Endothelial cell (in vitro differentiated cells): ENCODE measurements at places on chromosomes 2 and 18. TPM values are rescaled to one million over a fixed set of nuclear protein-coding genes. Genes with fewer than 3 reads are reported as not detected.
A peak's percentile ranks its signal among the peaks of the same experiment; 100 is the strongest.

SERPINB3 gene
- total RNA-seq, result not detected

CREG2 gene
- 23.6 TPM for total RNA-seq

GRCh38 chr2:149221898-149222297 lies 108.5 kb upstream of the LYPD6 start:
- no peak overlapping the region for H3K27ac ChIP-seq
- H3K27me3 ChIP-seq, result peaks cover 2% of the 10 kb centered on the region
- H3K4me3 ChIP-seq, result no peak overlapping the region
- H3K36me3 ChIP-seq, result no peaks in the 10 kb centered on the region
- DNase-seq, result no peak
- H3K4me1 ChIP-seq, result no peaks in the 10 kb centered on the region

DNA sequence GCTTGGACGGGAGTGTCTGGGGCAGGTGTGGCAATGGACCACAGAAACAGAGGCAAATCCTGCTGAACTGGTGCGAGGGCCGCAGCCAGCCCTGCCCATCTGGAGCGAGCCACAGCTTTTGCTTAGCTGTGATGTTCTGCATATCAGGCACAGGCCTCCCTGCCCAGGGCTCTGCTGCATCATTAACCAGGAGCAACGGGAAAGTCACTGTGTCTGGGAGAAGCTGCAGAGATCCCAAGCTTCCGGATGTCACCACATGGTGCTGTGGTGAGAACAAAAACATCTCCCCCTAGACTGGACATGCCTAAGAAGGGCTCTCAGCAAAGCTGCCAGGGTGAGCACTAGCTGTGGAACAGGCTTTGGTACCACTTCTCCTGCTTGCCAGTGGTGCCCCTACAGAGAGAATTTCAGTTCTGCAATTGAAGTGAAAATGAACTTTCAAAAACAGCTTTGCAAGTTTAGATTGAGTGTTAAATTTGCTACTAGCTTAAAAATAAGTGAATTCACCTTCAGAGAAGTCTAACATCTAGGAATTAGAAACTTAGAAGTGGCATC lies 172.9 kb upstream of the MYT1L start:
- no peak overlapping the region for H3K27ac ChIP-seq
- no peak overlapping the region for H3K4me3 ChIP-seq
- H3K27me3 ChIP-seq, result peaks cover 5% of the 10 kb centered on the region
- H3K4me1 ChIP-seq, result no peaks in the 10 kb centered on the region
- no peak for DNase-seq

TTN gene
- 3.8 TPM for total RNA-seq

ARMC9 gene
- total RNA-seq, result 18.3 TPM

GRCh38 chr2:100513650-100514049 lies 43.4 kb downstream of the NMS start:
- H3K4me3 ChIP-seq, result no peak overlapping the region
- no peak overlapping the region for H3K27ac ChIP-seq
- no peaks in the 10 kb centered on the region for H3K36me3 ChIP-seq
- no peaks in the 10 kb centered on the region for H3K4me1 ChIP-seq

DNA sequence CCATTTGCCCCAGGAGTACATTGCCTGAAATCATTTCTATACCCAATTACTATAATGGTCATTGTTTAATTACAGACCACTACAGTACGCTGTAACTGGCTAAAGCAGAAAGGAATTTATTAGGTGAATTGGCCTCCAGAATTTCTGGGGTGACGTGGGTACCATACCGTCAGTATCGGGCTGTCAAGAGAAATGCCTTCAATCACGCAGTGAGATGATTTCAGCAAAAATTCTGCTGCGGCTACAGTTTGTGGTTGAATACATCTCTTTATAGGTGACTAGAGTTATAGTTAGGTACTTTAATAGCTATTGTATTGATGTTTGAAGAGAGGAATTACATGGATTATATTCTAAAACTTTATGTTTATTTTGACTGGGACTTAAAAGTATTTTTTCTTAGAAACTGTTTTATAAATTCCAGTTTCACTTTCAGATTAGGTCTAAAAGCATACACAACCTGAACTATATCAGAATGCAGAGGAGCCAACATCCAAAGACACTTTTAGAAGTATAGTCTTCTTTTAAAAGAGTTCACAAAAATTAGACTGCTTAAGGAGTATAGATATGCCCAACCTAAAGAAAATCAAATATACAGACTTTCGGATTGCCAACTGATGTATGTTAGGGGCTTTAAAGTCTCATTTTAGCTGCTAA lies 128.4 kb downstream of the TTC27 start:
- H3K27ac ChIP-seq, result no peak overlapping the region
- peaks cover 3% of the 10 kb centered on the region for H3K36me3 ChIP-seq
- peaks cover 25% of the 10 kb centered on the region for H3K4me1 ChIP-seq

DNA sequence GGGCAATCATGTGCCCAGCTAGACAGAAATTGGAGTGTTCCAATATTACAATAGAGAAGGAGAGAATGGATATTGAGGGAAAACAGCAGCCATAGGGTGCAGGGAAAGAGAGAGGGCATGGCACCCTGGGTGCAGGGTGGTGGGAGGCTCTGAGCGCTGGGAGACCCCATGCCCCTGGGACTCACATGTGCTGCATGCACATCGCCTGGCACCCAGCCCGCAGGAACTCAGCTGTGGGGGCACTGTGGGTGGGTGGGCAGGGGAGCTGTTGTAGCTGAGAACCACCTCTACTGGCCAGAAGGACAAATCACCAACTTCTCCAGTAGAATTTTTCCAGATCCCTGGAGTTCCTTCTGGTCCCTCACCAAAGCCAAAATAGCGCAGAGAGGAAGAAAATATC lies 7.2 kb upstream of the NEURL3 start:
- no peak overlapping the region for H3K27ac ChIP-seq
- H3K36me3 ChIP-seq, result peaks cover 3% of the 10 kb centered on the region
- H3K4me1 ChIP-seq, result peaks cover 4% of the 10 kb centered on the region
- peaks cover 17% of the 10 kb centered on the region for H3K27me3 ChIP-seq
- DNase-seq, result no peak

GRCh38 chr18:25279133-25279532 lies 72.8 kb downstream of the ZNF521 start:
- H3K4me1 ChIP-seq, result peaks cover 56% of the 10 kb centered on the region
- H3K4me3 ChIP-seq, result no peak overlapping the region
- peaks cover 3% of the 10 kb centered on the region for H3K27me3 ChIP-seq
- DNase-seq, result no peak
- no peak overlapping the region for H3K27ac ChIP-seq
- peaks cover 40% of the 10 kb centered on the region for H3K36me3 ChIP-seq

KRTCAP3 gene
- total RNA-seq, result 4.6 TPM

- H3K27ac ChIP-seq, result no peak overlapping the region
- no peaks in the 10 kb centered on the region for H3K4me1 ChIP-seq
- DNase-seq, result no peak
- no peaks in the 10 kb centered on the region for H3K36me3 ChIP-seq
Measured at GRCh38 chr2:31729442-31730092, 148.8 kb upstream of the SRD5A2 start.

GRCh38 chr2:47259829-47260228 lies 104.7 kb upstream of the STPG4 start:
- no peak overlapping the region for H3K4me3 ChIP-seq
- peaks cover 4% of the 10 kb centered on the region for H3K4me1 ChIP-seq

DNA sequence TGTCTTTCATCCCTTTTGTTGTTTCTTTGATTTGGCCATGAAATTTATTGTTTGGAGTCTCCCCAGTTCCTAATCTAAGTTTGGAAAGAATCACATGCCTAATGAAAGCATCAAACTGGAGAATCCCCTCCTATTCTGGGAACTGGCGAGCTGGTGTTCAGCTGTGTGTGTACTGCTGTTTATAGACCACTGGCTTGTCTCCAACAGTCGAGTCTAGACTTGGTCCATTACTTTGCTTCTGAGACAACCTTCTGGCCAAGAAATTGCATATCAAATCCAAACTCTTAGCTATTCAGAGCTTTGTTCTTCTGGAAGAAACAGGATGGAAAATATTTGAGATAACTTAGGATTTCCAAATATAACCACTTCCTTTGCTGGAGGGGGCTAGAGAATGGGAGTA lies 111.5 kb upstream of the THSD7B start:
- no peak overlapping the region for H3K4me3 ChIP-seq
- H3K27me3 ChIP-seq, result no peaks in the 10 kb centered on the region

DNA sequence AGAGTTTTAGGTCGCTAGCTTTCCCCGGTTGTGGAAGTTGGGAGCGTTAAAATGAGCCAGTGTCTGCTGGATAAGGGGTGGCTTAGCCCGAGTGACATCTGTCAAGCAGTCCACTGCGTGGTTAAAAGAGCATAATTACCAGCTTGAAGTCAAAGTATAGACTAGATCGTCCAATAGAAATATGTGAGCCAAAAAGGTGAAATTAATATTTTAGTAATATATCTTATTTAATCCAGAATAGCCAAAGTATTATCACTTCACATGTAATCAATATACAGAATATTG lies 654 bp downstream of the COMMD1 start:
- peak overlapping the region; percentile 99 for H3K4me3 ChIP-seq
- H3K4me1 ChIP-seq, result no peaks in the 10 kb centered on the region
- peaks cover 2% of the 10 kb centered on the region for H3K27me3 ChIP-seq
- H3K36me3 ChIP-seq, result no peaks in the 10 kb centered on the region
- DNase-seq, result no peak
- H3K27ac ChIP-seq, result peak overlapping the region; percentile 61

DNA sequence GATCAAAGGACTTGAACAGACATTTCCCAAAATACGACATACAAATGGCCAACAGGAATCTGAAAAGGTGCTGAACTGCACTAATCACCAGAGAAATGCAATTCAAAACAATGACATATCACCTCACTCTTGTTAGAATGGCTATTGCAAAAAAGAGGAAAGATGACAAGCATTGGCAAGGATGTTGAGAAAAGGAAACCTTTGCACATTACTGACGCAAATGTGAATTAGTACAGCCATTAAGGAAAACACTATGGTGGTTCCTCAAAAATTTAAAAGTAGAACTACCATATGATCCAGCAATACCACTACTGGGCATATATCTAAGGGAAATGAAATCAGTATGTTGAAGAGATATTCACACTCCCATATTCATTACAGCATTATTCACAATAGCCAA lies 57.7 kb upstream of the ASPRV1 start:
- no peak for DNase-seq
- peaks cover 9% of the 10 kb centered on the region for H3K36me3 ChIP-seq
- H3K4me3 ChIP-seq, result no peak overlapping the region
- H3K27me3 ChIP-seq, result no peaks in the 10 kb centered on the region

DNA sequence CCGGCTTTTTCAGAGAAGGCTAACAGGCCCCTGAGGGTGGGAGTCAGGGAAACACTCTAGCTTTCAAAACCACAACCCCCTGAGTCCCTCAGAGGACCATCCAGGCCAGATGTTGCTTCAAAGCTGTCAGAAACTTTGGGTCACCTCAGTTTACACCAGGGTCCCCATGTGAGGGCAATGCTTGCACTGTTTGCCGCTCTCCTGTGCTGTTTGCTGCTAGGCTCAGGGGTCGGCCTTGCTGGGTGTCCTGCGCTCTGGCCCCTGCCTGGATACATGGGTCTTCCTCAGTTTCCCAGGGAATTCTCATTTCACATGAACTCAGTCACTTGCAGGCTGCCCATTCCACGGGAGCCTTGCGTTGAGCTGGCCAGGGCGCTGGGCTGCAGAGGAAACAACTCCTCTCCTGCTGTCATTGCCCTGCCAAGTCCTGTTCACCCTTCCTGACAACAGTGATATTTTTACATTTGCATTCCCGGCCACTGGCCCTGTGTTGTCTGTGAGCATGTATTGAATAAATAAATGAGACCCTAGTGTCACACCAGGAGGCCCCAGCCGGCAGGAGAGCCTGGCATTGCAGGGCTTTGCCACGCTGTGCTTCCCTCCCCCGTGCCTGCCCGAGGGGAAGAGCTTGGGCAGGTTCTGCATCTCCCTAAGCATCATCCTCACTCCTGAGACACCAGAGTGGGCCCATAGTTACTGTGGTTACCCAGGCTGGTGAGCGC lies 73.2 kb upstream of the RAB6C start:
- DNase-seq, result no peak
- H3K36me3 ChIP-seq, result no peaks in the 10 kb centered on the region
- H3K4me3 ChIP-seq, result no peak overlapping the region
- no peaks in the 10 kb centered on the region for H3K4me1 ChIP-seq
- H3K27ac ChIP-seq, result no peak overlapping the region
